ENCODE measurements at places on chromosomes 4 and X.
A peak's percentile ranks its signal among the peaks of the same experiment; 100 is the strongest.

DNA sequence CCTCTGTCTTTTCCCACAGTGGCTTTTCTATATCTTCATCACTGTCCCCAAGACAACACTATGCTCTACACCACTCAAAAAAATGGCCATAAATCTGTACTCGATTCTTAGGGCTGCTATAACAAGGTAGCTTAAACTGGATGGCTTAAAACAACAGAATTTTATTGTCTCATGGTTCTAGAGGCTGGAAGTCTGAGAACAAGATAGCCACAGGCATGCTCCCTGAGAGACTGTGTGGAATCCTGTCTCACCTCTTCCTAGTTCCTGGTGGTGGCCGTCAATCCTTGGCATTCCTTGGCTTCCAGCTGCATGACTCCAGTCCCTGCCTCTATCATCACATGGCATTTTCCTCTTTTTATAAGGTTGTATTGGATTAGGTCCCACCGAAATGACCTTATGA, 70.7 kb upstream of the DCLK2 start:
- DNase-seq: peak; percentile 68

GRCh38 chr4:123974386-123975149, 578.0 kb downstream of the SPRY1 start:
- no peak for DNase-seq

DNA sequence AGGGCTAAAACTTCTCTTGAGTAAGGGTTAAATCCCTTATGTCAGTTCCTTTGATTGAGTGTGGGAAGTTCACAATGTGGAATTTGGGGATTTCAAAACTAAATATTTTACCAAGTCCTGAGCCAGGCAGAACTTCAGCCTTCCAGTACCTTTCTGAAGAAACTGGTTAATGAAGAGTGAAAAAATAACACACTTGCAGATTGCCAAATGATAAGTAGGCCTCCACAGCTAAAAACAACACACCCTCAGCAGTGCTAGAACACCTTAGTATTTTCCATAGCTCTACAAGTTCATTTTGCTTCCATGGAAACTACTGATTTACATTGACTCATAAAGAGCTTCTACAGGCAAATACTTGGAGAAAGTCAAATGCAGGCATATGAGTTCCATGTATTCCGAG, 326.8 kb downstream of the ZNF674 start:
- no peak for DNase-seq

DNA sequence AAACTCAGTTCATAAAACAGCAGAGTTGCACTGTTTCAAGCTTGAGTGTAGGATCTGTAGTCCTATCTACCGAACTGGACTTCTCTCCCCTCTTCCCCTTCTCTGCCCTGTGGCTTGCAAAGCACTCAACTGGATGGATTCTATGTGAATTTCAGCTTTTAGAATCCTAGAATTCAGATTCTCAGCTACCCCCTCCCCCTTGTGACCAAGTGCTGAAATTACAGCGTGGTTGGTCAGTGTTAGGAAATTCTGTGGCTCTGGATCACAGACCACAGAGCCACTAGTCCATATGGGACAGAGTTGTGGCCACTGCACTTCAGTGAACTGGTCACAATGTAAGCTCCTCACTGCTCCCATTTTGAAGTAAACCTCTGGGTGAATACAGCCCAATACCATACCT, 64.6 kb upstream of the TRPC5 start:
- DNase-seq: no peak

GRCh38 chr4:158776106-158776505, 7.3 kb downstream of the FNIP2 start:
- DNase-seq: no peak

DNA sequence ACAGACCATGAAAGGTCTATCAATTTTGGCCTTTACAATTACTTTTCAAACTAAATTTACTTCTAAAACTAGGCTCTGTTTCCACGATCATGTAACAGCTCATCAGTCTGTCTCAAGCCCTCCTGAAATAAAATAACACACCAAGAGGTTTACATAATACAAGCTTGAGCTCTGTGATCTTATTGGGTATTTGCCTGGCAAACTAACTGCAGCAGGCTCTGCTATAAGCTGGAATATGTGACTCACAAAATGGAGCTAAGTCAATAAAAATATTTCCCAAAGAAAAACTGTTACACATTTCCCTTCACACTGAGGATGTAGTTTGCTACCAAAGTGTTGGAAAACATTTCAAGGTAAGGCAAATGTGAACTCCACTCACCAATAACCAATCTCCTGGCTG, 94.7 kb upstream of the GPM6B start:
- peak; percentile 57 for DNase-seq

DNA sequence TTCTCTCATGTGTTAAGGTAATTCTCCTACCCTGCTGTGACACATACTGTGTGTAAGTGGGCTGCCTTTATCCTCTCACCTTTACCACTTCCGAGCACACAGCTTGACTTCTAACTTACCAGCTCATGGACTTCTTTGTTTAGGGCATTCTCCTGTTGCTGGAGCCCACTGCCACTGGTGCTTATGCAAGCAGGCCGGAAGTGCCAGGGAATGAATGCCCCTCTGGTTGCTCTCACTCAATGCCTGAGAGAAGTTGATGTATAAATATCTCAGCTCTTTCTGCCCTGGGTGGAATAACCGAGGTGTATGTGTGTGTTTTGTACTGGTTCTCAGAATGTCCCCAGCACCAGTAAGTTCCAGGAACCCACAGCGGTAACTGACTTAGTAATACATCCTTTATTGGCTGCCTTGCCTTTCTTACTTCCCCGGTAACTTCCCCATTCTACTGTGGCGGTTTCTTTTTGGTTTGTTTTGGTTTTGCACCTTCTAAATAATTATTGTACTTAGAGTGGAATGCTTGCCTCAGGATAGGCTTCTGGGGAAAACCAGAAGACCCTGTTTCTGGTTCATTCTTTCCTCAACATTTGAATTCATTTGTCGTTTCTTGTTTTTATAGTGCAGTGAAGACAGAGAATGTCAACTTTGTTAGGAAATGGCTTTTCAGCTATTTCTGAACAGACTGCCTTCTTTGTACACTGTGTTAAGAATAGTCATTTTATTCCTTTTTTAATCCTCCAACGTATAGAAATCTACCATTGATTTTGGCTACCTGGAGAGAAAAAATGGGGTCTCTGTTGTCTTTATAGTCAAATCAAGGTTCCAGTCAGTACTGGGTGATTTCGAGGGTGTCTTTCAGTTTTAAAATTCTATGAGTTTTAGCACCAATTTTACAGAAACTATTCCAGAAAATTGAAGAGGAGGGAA, 45.4 kb downstream of the CXorf58 start:
- no peak for DNase-seq

DNA sequence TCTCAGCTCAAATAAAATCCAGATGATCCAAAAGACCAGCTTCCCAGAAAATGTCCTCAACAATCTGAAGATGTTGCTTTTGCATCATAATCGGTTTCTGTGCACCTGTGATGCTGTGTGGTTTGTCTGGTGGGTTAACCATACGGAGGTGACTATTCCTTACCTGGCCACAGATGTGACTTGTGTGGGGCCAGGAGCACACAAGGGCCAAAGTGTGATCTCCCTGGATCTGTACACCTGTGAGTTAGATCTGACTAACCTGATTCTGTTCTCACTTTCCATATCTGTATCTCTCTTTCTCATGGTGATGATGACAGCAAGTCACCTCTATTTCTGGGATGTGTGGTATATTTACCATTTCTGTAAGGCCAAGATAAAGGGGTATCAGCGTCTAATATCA, 18.7 kb upstream of the TLR8 start:
- DNase-seq: no peak

DNA sequence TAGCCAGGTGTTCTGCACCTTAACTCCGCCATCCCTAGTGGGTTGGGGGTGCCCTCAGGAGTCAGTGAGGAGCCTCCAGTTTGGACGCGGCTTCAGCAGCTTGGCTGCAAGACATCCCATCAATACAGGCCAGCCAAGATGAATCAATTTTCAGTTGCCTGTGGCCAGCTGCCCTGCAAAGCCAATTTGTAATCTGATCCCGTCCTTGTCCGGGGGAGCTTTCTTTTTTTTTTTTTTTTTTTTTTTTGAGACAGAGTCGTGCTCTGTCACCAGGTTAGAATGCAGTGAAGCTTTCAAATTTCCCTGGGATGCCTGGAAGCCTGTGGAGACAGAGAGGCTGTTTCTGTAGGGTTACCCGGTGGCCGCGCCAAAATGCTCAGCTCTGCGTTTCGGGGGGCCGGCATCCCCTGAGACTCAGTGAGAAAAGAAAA, 192.5 kb downstream of the ASMT start:
- peak; percentile 33 for DNase-seq

DNA sequence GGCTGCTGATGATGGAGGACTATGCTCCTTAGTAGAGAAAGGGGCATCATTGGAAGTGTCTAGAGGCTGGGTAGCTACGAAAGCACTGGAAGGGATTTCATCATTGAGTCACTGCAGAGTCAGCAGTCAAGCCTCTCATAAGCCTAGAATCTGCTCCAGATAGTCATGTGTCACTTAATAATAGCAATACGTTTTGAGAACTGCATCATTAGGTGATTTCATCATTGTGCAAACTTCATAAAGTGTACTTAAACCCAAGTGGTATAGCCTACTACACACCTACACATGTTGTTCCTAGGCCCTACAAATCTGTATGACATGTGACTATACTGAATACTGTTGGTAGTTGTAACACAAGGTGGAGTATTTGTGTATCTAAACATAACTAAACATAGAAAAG, 165.6 kb downstream of the PTTG2 start:
- no peak for DNase-seq

GRCh38 chr4:112510291-112511092, 5.5 kb downstream of the NEUROG2 start:
- DNase-seq: no peak

DNA sequence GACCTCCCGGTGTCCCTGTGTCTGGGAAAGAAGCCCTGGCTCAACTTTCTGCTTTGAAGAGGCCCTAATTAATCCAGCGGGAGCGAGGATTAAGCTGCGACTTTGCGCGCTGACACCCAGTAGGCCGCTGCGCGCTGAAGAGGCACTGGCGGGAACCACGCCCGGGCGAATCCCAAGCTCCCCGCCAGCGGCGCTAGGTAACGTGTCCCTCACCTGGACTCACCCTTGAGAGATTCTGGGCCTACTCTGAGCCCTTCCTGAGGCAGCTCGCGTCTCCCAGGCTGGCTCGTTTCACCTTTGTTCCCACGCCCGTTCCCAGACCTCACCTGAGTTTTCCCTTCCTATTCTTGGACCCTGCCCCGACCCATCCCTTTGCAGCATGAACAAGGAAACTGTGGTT, 616 bp upstream of the KLHL34 start:
- no peak for DNase-seq

DNA sequence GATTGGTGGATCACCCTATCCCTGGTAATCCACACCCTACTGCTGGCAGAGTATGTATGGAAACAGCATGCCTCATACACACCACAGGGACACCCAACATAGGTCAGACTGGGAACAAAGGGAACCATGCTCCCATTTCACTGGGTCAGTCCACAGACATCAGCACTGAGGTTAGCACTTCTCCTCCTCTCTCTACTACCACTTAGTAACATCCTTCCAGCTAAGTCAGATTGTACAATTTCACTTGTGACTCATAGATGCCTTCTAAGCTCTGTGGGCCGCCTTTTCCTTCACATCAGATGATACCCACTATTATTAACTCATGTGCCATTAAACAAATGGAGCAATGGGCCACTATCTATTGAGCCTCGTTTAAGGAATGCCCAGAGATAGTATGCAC, 15.5 kb upstream of the ZXDA start:
- no peak for DNase-seq

- DNase-seq: no peak
Measured at GRCh38 chrX:80667967-80668366, 141.7 kb downstream of the BRWD3 start.

- no peak for DNase-seq
Measured at GRCh38 chrX:16914058-16914457, 32.4 kb upstream of the REPS2 start.

DNA sequence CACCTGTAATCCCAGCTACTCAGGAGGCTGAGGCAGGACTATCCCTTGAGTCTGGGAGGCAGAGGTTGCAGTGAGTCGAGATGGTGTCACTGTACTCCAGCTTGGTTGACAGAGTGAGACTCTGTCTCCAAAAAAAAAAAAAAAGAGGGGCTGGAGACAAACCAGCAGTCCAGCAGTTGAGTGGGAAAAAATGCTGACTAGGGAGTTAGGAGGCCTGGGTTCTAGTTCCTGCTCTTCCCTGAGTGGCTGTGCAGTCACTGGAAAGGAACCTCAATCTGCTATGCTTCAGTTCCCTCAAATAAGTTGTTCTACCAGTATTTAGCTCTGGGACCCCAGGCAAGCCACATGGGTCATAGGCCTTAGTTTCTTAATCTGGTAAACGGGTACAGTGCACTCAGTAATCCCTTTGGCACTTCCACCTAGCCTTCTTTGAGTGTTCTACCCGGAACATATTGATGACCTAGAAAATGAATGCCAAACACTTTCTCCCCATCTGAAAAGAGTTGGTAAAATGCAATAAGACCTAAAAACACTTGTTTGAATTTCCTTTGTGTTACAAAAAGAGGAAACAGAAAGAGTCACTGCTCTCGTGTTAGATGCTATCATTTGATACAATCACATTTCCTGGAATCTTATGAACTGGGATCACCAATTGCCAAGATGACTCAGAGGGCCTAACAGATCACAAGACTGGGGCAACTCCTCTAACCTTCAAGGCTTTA, 99.3 kb upstream of the EGFL6 start:
- no peak for DNase-seq

DNA sequence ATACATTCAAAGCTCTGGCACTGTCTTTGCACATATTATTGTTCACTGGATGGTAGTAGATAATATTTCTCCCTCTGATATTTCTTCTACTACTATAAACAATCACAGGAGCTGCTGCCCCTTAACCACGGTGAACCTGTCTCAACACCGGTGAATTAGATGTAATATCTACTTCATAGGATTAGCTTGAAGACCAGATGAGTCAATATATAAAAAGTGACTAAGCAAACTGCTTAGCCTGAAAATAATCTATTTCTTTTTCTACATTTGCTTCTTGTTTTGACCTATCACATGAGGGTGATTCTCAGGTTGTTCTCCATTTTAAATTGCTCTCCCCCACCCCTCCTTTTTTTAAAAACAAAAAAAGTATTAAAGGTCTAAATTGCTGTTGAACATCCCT, 645.5 kb downstream of the ANKRD50 start:
- no peak for DNase-seq

- DNase-seq: no peak
Measured at GRCh38 chrX:71668248-71668595, 876 bp downstream of the LOC101059915 start.

Measured in astrocyte of the spinal cord (primary cell).